Stimulated activated CD4-positive, alpha-beta T cell treated with anti-CD3 and anti-CD28 coated beads, Interleukin-1b, Interleukin-23, amount 100 ng/mL, for 1 hour (primary cell): ENCODE measurements at places on chromosomes 7 and 10.

DNA sequence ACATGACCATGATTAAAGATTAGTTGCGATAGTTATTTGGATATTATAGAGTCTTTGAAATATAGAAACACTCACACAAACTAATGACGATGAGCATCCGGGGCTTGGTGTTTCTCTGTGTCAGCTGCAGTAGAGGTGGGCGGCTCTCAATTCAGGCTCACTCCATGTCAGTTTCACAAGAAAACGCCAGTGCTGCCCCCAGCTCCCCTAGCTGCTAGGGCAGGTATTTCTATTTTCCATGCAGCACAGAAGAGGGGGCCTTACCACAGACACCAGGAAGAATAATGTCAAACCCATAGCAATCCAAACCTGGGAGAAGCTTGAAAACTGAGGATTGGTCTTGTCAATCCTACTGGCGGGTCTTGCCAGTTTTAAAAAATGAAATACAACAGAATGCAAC is 197.1 kb downstream of the PHTF2 start:
- no peak for DNase-seq

GRCh38 chr10:48531486-48531885 is 73.4 kb downstream of the ARHGAP22 start:
- no peak for DNase-seq

DNA sequence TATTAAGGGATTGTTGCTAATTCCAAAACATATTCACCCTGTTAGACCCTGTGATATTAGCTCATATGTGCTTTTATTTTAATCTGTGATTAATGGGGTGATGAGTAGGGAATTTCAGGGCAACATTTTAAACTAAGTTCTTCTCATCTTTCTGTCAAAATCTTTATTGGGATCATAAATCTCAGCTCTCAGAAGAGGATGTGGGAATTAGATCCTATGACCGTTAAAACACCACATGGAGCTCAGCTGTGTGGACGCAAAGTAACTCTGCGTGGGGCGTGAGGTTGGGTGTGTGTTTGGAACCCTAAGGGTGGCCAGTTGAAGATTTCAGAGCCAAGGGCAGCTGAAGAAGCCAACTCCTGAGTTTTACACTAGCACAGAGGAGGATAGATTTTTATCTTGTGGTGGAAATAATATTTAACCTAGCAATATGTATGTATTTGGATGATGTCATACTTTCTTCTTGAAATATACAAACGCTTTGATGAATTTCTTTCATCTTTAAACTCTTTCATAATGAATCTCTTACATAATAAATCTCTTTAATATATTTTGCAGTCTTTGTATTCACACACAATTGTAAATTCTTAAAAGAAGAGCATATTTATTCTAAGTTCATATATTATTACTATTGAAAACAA is 64.4 kb downstream of the EPDR1 start:
- no peak for DNase-seq

DNA sequence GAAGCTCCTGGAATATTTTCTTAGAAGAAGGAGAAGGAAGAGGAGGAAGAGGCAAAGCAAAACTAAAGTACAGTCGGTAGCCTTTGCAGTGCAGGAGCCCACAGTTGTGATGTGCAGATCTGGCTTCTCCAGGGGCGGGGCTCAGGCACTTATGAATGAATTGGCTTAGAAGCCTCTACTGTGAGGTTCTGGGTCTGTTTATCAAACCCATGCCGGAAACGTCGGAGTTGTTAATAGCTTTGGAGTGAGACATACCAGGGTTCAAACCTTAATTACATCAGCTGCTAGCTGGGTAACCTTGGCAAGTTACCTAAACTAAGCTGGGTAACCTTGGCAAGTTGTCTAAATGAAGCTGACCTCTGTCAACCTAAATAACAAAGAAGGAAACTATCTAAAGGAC is 89.3 kb upstream of the PITRM1 start:
- no peak for DNase-seq

- no peak for DNase-seq
These were observed 145.1 kb downstream of the GRM8 start for GRCh38 chr7:127107601-127108007.

GRCh38 chr10:88467835-88468485 is 115.2 kb downstream of the RNLS start:
- DNase-seq = no peak

- no peak for DNase-seq
These were observed 991 bp downstream of the SEMA4G start for GRCh38 chr10:100970076-100970913.

DNA sequence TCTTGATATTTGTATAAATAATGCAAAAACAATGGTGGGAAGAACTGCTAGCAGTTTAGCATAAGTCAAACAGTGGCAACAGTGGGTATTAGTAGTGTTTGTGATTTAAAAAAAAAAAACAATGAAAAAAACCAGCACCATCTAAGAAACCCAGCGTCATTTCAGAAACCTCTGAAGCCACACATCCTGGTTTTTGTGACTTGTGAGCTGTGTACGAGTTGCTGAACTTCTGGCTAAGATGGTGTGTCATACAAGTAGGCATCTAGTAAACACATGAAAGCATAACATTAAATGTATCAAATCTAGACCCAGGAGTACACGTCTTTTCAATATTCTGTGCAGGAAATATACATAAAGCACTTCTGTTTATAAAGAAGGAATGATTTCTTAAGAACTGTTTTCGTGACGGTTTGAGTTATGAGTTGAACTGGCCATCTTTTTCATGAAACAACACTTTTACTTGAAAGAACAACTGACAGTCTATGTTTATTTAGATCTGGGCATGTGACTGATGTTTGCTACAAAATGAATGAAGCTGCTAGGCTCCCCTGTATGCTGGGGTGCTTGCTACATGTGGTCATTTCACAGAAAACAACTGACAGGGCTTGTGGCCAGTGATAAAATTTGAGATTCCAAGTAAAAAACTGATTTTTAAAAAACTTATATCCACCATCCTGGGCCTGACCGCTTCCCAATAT is 143.5 kb downstream of the PIP4K2A start:
- DNase-seq = no peak

DNA sequence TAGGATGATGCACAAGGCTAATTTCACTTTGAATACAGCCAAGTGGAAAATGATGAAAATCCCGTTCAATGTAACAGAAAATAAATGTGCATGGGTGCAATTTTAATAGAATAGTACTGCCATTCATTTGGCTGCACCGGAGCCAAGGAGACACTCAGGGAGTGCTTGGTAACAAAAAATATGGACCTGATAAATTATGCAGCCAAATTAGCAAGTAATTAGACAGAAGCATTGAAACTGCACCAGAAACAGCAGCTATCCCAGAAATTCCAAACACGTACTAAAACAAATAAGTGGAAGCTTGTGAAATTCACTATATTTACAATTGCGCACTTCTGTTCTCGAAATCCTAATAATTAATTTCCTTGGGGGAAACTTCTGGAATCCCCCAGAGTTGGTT is 31.5 kb downstream of the ST8SIA6 start:
- no peak for DNase-seq

GRCh38 chr7:44072364-44073231 is 7.2 kb upstream of the PGAM2 start:
- DNase-seq = no peak

- no peak for DNase-seq
These were observed 107.2 kb upstream of the RELN start for GRCh38 chr7:104096683-104097082.

GRCh38 chr7:913736-914520 is 37.6 kb downstream of the GET4 start:
- DNase-seq = no peak

DNA sequence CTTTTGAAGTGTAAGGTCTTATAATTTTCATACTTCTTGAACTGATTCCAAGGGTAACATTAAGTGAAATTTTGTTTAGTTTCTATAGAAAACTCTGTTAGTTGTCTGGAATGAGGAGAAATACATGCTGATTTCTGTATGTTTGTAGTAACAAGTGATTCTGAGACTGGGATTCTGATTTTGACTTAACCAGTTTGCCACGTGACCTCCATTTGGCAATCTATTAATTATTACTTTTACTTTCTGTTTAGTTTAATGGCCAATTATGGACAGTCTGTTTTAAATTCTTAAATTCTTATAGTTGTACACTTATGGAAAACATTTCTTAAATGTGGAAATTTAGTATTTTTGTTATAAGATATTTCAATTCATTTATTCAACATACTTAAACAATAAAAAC is 163.1 kb downstream of the ADK start:
- no peak for DNase-seq

DNA sequence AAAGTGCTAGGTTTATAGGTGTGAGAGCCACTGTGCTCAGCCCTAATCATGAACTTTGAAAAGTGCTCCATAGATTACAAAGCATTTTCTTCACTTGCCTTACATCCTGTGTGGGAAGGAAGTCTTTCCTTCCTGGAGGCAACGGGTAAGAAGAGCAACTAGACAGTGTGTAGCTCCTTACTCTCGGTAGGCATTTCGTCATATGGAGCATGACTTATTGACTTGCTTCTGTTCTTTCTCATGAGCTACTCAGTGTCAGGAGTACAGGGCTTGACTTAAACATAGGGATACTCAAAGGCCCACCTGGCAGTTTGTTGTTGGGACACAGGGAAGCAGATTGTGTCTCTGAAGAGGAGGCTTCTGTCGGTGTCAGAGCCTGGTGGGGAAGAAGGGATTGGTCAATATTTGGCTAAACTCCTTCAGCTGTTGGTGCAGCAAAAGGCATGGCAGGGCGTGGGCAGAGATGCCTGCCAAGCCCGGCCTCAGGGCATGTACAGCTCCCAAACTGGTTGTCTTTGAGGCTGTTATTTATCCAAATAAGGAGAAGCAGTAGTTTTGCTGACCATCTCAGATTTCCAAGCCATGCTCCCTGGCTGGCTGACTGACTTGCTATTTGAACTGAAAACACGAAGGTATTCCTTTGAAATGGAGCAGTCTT is 248.9 kb downstream of the KIAA1217 start:
- no peak for DNase-seq

DNA sequence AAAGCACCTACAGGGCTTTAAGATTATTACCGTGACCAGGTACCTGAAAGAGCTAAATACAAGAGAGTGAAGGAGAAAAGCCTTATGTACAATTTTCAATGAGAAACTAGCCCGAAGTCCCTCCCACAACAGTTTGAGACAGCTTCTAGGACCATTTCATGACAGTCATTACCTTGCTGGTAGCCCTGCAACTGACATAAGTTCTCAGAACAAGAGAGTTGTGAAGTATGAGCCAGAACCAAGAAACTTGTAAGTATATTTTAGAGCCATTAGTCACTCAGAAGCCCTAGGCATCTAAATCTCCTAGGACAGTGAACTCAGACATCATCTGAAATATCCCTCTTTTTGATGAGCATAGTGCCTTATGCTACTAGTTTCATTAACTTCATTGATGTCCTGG is 792.1 kb downstream of the GRM8 start:
- DNase-seq = no peak

- DNase-seq = no peak
These were observed 47.0 kb upstream of the ELMO1 start for GRCh38 chr7:37495574-37496184.

DNA sequence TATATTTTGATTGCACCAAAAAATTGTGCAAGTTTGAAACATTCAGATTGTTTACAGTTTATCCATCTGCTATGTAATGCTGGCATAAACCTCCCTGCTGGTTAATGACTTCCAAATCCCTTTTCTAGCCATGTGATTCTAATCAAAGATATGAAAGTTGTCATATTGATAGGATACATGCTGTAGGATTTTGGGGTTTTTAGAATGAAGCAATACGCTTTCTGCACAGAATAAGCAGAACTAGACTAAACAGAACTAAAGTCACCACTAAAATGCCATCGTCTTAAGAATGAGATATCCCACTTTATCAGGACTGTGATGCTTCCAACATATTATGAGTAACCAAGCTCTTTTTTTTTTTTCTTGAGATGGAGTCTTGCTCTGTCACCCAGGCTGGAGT is 856 bp downstream of the SSMEM1 start:
- no peak for DNase-seq

- no peak for DNase-seq
These were observed 27.1 kb downstream of the INPP5A start for GRCh38 chr10:132564690-132565089.

GRCh38 chr7:28731092-28731658 is 227.0 kb downstream of the TRIL start:
- DNase-seq = no peak

GRCh38 chr7:70700055-70700940 is 431.6 kb upstream of the GALNT17 start:
- DNase-seq = no peak

DNA sequence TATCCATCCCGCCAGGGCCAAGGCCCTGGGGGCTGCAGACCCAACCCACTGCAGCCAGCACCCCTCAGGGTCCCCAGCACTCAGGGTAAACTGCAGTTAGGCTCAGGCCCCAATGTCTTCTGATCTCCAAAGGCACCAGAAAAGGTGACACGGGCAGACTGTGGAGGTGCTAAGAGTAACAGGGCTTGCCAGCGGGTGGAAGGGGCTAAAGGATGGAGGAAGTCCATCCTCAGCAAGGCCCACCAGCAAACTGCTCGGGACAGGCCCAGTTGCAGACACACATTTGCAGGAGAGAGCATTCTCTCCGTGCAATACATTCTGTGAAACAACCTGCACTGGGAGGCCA is 95.6 kb upstream of the DDC start:
- no peak for DNase-seq

DNA sequence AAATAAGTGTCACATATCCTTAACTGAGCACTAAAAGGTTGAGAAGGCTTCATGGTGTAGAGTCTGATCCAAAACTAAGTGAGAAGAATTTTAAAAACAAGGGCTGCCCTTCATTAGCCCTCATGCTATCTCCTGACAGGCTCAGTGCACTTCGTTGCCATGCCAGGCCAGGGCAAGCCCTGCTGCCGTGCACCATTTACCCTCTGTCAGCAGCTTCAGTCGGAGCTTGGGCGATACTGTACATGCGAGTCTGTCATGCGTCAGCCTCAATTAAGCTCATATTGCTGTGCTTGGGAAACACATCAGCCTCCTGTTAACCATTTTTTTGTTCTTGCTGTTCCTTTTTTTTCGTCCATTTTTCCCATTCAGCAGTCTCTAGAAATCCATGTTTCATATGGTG is 166.6 kb downstream of the VTI1A start:
- no peak for DNase-seq

DNA sequence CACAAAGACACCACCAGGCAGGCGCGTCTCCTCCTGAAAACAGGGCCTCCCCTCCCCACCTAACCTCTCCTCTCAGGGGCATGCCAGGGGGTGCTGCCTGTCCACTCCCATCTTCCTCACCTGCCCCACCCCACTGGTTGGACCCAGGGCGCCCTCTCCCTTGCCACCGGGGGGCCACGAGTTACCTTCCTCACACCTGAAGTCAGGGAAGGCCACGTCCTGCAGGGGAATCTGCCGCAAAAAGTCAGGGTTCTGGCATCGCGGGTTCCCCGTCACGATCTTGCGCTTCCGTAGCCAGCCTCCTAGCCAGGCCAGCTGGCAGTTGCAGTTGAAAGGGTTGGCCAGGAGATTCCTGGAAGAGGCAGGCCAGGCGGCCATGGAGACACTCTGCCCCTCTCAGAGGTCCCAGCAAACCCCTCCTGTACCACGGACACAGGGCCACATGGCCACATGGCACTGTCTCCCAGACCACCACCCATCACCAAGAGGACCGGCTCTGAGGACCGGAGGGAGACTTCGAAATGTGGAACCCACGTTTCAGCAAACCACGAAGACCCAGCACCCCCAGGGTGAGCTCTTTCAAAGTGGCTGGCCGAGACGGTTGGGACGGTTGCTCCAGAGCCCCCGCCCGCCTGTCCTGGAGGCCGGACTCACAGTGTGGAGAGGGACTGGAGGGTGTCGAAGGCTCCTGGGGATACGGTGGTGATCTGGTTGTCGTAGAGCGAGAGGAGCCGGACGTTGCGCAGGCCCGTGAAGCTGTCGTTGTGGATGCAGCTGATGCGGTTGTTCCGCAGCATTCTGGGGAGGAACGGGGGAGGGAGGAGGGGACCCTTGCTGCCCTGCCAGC is 142.8 kb downstream of the SLIT1 start:
- no peak for DNase-seq
